ENCODE measurements at places on chromosomes 12 and 14. TPM values are rescaled to one million over a fixed set of nuclear protein-coding genes. Genes with fewer than 3 reads are reported as not detected.

GRCh38 chr12:103778781-103779180 is 62.3 kb downstream of the NT5DC3 start:
- peaks cover 47% of the 10 kb centered on the region for H3K36me3 ChIP-seq
- H3K4me3 ChIP-seq: no peak overlapping the region
- DNase-seq: no peak
- H3K27me3 ChIP-seq: no peaks in the 10 kb centered on the region

DNA sequence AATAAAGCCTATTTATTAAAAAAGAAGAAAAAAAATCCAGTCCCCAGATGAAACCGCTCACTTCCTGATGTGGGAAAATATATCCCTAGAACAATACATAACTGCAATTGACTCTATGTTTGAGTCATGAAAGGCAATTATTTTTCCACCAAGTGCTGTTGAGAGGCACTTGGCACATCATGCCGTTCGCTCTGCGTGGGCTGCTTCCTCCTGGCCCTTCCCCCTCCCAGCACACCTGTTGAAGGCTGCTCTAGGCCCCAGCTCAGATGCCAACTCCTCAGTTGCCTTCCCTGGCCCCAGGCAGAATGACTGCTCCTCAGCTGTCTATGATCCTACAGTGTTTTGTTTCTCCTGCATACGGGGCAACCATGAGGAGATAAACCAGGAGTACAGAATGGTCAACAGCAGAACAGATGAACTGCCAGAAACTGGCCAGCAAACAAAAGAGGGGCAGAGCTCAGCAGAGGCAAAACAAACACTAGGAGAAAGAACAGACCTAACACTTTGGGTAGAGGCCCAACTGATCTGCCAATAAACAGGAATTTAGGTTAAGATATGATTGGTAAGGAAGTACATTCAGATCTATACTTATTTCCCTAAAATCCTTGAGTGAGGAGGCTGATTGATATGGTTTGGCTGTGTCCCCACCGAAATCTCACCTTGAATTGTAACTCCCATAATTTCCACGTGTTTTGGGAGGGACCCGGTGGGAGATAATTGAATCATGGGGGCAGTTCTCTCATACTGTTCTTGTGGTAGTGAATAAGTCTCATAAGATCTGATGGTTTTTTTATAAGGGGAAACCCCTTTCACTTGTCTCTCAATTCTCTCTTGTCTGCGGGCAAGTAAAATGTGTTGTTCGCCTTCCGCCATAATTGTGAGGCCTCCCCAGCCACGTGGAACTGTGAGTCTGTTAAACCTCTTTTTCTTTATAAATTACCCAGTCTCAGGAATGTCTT is 58.6 kb downstream of the SLC38A1 start:
- no peaks in the 10 kb centered on the region for H3K27me3 ChIP-seq
- H3K27ac ChIP-seq: peak overlapping the region; percentile 67
- peaks cover 48% of the 10 kb centered on the region for H3K36me3 ChIP-seq
- H3K4me3 ChIP-seq: no peak overlapping the region

DNA sequence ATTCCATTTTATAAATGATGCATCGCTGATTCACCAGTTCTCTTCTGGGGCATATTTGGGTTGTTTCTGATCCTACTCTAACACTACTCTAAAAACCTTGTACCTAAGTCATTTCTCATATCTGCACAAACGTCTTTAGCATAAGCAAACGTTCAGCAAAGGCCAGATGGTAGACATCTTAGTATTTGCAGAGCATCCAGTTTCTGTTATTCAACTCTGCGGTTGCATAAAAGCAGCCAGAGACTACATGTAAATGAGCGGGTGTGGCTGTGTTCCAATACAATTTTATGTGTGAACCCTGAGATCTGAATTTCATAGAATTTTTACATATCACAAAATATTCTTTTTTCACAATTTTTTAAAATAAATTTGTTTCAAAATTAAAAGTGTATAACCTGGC is 22.8 kb upstream of the MMP17 start:
- peaks cover 7% of the 10 kb centered on the region for H3K4me1 ChIP-seq
- DNase-seq: no peak
- H3K36me3 ChIP-seq: peaks cover 6% of the 10 kb centered on the region
- H3K4me3 ChIP-seq: no peak overlapping the region
- no peak overlapping the region for H3K27ac ChIP-seq

- no peaks in the 10 kb centered on the region for H3K36me3 ChIP-seq
- no peak overlapping the region for H3K4me3 ChIP-seq
- peaks cover 18% of the 10 kb centered on the region for H3K4me1 ChIP-seq
- peaks cover 22% of the 10 kb centered on the region for H3K27me3 ChIP-seq
- H3K27ac ChIP-seq: peak overlapping the region; percentile 63
- peak; percentile 7 for DNase-seq
These were observed 14.9 kb downstream of the FOXA1 start for GRCh38 chr14:37580146-37580545.

The HOXC12 gene
- 0.35 TPM for polyA plus RNA-seq

The NTN4 gene
- 11.1 TPM for polyA plus RNA-seq
